ENCODE measurements at places on chromosomes 16 and 17.

DNA sequence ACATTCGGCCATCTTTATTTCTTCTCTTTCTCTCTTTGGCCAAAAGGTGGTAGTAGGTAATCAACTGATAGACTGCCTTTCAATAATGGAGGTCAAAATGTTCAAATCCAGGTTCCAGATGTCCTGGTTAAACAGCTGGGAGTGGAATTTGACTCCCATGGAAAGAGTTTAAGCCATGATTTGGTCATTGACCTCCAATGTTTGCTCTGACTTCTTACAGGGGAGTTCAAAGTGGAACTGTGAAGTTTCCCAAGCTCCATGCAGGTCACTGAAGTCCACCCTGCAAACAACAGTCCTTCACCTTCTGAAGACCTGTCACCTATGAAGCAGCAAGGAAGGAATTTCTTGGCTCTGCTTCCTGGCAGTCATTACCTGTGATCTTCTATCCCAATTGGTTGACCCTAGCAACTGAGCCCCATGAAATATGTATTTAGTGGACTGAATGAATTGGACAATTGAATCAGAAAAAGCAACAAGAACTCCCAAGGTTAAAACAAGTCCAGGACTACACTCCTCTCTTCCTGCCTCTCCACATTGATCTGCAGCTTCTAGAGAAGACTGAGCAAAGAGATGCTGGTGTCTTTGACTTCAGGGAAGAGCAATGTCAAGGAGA is 28.0 kb upstream of the SOX9 start:
- no peak for DNase-seq
- no peaks in the 10 kb centered on the region for H3K27me3 ChIP-seq
- no peaks in the 10 kb centered on the region for H3K36me3 ChIP-seq
- no peak overlapping the region for H3K27ac ChIP-seq

GRCh38 chr17:78458091-78458490 is 79.6 kb downstream of the PGS1 start:
- no peaks in the 10 kb centered on the region for H3K36me3 ChIP-seq
- DNase-seq = no peak
- no peak overlapping the region for H3K27ac ChIP-seq
- no peaks in the 10 kb centered on the region for H3K27me3 ChIP-seq

GRCh38 chr17:51319186-51319585 is 58.8 kb downstream of the UTP18 start:
- H3K36me3 ChIP-seq = no peaks in the 10 kb centered on the region
- no peak overlapping the region for H3K4me3 ChIP-seq
- H3K27me3 ChIP-seq = no peaks in the 10 kb centered on the region
- H3K4me1 ChIP-seq = no peaks in the 10 kb centered on the region

DNA sequence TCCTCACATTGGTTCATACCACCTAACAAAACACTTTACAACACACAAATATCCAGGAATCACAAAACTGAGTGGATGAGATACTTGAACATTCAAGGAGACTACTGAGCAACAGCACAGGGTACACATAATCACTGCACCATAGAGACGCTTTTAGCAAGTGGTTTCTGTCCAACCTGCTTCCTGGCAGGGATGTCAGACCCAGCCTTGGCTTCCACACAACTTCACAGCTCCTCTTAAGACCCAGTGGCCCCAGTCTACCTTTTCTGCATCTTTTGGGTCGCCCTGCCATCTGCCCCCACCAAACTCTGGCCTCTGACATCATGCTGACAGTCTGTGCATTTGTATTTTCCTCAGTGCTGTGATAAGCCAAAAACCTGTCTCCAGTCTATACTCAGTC is 5.9 kb upstream of the CORO6 start:
- no peak overlapping the region for H3K27ac ChIP-seq
- H3K36me3 ChIP-seq = peaks cover 18% of the 10 kb centered on the region
- no peaks in the 10 kb centered on the region for H3K27me3 ChIP-seq
- no peak for DNase-seq
- H3K4me1 ChIP-seq = peaks cover 6% of the 10 kb centered on the region
- no peak overlapping the region for H3K4me3 ChIP-seq

Data from neuronal stem cell (in vitro differentiated cells).